ENCODE measurements at places on chromosomes 4 and X.

DNA sequence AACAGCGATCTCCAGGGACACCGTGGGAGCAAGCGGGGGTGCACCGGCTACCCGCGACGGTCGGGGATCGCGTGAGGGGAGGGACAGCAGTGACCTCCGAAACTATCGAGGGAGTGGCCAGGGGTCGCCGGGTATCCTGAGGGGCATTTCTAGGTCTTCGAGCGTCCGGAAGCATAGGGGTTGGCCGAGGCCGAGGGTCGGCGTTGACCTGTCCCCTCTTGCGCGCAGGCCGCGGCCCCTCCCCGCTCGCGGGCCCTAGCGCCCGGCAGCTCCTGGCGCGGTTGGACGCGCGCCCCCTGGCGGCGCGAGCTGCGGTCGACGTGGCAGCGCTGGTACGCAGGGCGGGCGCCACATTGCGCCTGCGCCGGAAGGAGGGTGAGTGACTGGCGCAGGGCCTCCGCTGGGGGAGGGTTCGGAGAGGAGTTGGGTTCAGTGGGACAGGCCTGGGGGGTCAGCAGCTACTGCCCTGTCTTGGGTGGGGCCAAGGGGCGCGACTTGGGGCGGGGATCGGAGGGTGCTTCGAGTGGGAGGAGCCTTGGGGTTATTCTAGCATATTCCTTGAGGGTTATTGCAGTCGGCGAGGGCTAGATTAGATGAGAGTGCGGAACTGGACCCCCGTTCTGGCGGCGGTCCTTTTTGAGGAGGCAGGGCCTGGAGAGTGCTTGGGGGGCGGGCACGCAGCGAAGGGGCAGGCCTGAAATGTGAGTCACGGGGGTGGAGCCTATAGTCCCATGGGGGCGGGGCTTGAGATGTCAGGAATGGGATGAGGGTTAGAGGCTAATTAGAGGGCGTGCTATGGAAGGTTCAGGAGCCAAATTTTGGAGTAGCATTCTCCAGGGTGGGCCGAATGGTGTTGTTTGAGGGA is 1.2 kb downstream of the MAGIX start:
- peak; percentile 68 for DNase-seq

- no peak for DNase-seq
These were observed 24.3 kb downstream of the TMEM255A start for GRCh38 chrX:120286733-120287512.

DNA sequence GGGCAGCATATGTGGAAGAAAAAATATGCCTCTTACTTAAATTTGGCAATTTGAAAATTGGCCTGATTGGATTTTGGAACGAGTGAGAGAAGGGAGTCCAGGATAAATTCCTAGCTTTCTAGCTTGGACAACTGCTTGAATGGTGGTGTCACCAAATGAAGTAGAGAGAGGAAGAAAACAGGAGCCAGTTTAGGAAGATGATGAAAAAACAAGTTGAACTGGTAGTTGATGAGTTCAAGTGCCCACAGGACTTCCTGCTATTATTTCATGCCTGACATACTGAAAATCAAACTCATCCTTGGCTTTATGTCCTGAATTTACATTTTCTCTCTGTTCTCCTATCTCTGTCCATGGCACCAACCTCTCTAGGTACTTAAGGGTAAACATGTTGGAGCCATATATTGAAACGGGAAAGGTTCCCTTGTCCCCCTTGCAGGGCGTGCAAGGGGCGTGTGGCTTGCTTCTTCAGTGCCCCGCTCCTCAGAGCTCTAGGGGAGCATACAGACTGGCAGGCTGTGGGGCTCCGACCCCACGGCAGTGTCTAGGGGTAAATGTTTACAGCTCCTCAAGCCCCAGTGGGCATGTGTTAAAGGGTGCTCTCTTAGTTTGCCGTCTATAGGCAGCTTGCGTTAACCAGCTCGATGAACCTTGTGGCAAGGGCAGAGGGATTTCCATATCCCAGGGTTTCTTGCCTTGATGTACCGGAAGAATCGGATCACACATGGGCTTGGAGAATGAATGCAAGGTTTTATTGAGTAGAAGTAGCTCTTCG is 250.7 kb upstream of the PGRMC2 start:
- DNase-seq: no peak

GRCh38 chr4:59240011-59240410 is 1960.1 kb upstream of the ADGRL3 start:
- DNase-seq: no peak

- no peak for DNase-seq
These were observed 417 bp downstream of the PPP2R2C start for GRCh38 chr4:6472008-6472386.

GRCh38 chr4:114595207-114595606 is 3.4 kb upstream of the UGT8 start:
- no peak for DNase-seq

GRCh38 chr4:188197566-188197965 is 58.3 kb downstream of the TRIML1 start:
- no peak for DNase-seq
